ENCODE measurements at places on chromosomes 7 and 10.

- DNase-seq = no peak
Observed at GRCh38 chr10:103776878-103777591, 78.3 kb downstream of the SH3PXD2A start.

- DNase-seq = no peak
Observed at GRCh38 chr7:36204044-36204663, 51.1 kb downstream of the EEPD1 start.

DNA sequence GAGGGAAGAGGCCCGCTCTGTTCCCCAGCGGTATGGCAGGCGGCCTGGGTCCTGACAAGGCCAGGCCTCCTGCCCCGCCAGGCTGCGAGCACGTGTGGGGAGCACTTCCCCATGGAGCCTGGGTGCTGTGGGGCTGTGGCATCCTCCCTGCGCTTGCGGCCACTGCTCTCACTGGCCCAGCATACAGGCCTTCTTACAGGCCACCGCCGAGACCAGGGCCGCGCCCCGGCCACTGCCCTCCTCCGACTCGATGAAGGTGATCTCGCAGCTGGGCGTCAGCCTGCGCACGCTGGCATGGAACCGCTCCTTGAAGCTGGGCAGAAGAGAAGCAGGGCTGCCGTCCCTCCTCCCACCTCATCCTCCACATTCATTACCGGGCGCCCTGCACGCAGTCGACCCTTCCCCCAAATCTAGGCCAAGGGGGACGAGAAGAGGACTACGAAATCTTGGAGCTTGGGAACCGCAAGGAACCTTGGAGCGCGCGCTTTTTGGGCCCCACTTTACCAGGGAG is 3.9 kb upstream of the MYL7 start:
- no peak for DNase-seq

DNA sequence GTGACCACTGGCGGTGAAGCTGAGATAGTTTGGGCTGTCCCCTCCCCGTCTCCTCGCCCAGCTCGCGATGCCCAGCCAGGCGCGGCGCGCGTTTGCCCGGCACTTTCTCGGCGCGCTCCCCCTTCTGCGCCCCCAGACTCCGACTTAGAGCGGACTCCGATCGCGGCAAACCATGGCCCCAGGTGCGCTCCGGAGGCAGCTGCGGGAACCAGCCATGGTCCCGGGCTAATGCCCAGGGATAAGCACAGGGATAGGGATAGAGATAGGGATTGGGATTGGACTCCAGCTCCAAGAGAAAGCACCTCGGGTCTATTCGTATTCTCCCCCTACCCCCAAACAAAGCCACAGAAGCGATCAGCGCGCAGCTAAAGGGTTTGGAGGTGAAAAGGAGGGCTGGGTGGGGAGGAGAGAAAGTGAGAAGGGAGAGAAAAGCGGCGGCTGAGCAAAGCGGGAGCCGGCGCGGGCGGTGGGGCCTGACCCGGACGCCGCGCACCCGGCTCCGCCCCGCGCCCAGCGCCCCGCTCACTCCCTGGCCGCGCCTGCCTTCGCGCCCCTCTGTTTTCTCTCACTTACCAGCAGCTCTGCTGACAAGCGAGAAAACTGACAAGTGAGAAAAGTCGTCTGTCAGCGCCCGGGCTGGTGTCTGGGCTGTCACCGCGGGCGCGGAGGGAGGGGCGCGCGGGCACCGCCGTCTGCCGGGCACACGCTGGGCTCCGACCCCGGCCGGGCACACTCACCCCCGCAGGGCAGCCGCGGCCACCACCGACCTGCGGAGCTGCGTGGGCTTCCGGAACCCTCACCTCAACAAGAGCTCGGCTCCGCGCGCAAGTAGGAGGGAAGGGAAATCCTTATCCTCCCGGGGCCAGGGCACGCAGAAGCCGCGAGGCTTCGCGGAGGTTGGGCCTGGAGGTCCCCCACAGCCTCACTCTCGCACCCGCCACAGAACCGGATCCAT is at the start of gene PDE1C:
Gene PDE1C, minus strand, starts transcription at position 2 of the 955 bp plus-strand sequence.
- no peak for DNase-seq

DNA sequence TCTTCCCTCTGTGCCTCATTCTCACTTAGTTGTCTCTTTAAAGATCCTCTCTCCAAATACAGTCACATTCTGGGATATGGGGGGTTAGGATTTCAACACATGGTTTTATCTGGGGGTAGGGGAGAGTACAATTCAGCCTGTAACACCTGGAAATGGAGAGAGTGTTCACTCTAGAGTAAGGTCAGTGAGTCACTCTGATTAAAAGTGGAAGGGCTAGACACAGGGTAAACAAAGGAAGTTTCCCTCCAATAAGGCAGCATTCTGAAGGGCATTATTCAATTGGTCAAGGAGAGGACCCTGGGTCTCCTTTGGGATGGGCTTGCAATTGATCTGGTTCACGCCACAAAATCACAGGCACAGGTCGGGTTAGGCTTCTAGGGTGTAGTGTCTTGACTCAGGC is 232.8 kb upstream of the NPSR1 start:
- no peak for DNase-seq

- no peak for DNase-seq
Observed at GRCh38 chr10:79116801-79117723, 48.3 kb downstream of the ZMIZ1 start.

GRCh38 chr10:1366811-1367425 is 310.7 kb downstream of the WDR37 start:
- DNase-seq = no peak

- no peak for DNase-seq
Observed at GRCh38 chr10:73094986-73095480, 1.6 kb downstream of the P4HA1 start.

DNA sequence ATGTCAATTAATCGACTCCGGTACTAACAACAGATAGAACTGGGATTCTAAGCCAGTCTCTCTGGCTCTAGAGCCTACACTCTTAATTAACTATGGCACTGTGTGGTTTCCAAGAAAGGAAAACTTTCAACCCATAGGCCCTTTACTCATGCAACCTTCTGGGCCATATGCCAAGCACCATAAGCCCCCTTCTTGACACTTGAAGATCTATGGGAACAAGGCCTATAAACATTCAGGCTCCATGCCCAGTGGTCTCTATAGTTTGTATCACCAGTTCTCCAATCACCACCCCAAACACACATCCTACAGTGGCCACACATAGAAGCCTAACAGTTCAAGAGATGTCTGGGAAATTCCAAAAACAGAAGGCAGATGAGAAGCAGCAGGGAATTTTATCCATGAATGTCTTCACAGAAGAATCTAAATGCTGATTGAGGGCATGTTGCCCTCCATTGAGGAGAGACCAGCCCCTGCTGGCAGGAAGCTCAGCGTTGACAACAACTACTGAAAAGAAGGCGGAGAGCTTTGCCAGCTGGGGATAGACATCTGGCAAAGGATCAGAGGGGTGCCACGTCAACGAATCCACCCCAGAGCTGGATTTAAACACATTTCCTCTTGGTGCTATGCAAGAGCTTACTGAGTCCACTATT is 64.4 kb downstream of the GRM3 start:
- no peak for DNase-seq

DNA sequence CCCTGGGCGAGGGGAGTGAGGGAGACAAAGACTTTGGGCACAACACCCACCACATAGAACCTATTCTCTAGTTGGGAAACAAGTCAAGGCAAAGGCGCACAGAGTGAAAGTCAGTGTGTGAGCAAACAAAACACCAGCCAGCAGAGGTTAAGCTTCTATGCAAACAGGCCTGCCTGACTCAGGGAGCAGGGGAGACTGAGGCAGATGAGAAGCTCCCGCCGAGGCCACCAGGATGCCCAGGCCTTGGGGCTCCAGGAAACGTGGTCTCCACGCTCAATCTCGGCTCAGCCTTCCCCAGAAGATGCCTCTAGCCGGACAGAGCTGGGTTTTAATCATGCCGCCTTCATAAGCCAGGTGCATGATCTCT is 74.1 kb upstream of the KCNMA1 start:
- DNase-seq = no peak

GRCh38 chr10:123154711-123155505 is 706 bp downstream of the BUB3 start:
- peak; percentile 61 for DNase-seq

DNA sequence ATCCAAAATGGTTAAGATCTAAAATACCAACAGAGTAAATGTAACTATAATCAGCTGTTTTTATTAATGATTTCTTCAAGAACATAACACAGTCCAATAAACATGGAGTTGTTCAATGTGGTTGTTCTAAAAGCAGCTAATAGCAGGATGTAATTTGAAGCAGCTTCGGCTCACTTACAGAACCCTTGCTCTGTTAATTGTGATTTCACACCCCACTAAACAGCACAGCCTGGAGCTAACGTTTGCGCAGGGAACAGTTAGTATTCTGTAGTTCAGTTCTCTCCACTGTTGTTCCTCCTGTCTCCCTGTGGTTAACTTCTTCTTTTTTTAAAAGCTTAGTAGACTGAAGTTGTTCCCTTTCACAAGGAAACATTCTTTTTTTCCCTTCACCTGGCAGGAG is 104.0 kb downstream of the GRM3 start:
- DNase-seq = peak; percentile 54

DNA sequence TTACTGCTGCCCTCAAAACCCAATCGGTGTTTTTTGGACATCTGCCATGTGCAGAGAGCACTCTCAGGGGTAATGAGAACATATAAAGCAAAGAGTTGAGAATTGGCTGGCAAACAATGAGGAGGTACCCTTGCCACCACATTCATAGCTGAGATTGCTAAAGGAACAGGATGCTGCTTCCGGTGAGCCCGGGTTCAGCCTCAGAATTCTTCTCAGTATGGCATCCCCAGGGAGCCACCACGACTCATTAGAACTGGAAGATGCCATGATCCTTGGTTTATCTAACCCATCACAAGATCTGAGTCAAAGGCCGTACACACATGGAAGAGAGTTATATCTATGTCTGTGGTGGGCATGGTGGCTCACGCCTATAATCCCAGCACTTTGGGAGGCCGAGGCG is 174.4 kb downstream of the ARID5B start:
- no peak for DNase-seq

- no peak for DNase-seq
Observed at GRCh38 chr7:19957664-19958063, 184.2 kb upstream of the TMEM196 start.

DNA sequence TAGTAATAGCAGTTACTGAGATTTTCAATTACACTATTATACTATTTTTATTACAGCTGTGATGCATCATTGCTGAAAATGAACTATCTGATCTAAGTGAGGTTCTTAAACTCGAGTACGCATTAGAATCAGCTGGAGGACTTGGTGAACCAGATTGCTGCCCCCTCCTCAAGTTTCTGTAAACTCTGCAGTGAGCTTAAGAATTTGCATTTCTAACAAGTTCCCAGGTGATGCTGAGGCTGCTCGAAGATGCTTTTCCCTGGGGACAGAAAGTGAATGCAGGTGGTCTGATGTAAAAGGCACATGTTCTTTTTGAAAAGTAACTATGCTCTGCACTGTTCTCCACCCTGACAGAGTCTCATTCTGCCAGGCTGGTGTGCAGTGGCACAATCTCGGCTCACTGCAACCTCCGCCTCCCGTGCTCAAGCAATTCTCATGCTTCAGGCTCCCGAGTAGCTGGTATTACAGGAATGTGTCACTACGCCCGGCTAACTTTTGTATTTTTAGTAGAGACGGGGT is 12.5 kb downstream of the RNF133 start:
- no peak for DNase-seq

DNA sequence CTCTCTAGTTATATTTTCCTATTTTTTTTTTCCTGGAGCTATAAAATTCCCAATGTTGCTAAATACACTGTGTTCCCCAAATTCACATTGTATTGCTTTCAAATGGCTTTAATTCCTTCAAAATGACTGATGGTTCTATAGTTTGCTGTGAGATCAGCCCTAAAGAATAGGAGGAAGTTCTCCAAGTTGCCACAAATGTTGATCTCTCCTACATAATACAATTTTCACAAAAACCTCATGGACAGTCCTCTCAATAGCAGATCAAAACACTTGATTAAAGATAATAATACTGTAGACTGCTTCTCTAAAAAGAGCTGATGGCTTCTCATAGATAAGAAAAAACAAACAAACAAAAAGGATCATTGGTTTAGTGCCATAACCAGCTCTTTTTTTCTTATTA is 97.8 kb upstream of the CAV2 start:
- DNase-seq = no peak

DNA sequence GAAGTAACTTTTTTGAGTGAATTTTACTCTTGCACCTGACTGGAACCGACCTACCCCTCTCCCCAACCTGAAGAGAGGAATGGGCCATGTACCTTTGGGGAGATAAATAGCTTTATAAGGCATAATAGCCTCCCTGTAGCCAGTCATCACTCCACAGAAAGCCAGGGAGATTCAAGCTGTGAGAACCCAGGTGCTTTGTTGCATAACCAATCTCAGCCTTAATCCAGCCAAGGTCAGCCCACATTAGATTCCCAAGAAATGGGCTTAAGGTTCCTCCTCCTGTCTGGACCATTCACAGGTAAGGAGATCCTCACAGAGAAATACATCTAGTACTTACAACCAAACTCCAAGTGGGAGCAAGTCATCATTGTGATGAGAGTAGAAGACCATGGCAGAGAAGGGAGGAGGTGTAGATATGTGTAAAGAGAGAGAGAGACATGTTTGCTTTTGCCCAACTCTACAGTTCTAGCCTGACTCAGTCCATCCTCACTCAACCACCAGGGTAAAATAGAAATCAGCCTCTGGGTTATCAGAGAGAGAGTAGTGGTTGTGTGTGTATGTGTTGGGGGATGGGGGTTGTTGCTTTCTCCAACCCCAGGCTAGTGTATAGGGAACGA is 23.6 kb downstream of the SKIDA1 start:
- DNase-seq = no peak

DNA sequence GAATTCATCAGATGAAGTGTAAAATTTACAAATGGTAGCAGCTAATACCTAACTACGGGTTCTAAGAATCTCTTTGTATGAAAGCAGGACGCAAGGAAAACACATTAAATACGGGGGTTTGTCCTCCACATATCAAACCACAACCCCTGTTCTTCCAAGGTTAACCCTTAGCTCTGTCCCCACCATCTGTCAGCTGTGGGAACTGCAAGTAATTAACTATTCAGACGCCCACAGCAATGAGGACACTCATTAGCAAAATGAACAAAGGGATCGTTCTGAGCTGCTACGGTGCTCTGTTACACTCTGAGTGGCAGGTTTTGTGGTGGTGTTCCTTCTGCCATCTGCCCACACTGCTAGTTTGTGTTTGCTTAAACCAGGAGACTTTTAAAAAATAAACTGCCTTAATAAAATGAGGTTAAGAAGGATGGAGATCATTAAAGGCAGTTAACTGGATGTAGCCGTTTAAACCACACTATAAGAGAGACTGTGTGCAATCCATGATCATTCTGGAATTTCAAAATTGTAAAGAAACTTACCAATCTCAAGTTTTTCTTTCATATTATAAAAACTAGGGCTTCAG is 51.4 kb downstream of the C10orf67 start:
- DNase-seq = peak; percentile 65

DNA sequence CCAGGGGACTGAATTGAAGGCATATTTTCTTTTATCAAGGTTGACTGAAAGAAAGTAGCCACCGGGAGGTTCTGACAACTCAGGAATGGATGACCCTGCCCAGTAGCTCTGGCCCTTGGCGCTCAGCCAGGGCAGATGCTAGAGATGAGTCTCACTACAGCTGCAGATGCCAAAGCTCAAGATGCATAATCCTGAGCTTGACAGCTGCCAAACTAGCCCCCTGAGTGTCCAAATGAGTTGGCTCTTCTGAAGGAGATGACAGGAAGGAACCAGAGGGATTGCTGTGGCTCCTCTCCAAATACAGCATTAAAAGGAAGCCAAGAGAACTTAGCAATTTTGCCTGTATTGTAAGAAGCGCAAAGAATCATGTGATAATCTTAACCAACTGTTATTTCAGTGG is 78.4 kb downstream of the NXPH1 start:
- DNase-seq = no peak
